BE2C (cell line): ENCODE measurements at places on chromosomes 1 and 21.

DNA sequence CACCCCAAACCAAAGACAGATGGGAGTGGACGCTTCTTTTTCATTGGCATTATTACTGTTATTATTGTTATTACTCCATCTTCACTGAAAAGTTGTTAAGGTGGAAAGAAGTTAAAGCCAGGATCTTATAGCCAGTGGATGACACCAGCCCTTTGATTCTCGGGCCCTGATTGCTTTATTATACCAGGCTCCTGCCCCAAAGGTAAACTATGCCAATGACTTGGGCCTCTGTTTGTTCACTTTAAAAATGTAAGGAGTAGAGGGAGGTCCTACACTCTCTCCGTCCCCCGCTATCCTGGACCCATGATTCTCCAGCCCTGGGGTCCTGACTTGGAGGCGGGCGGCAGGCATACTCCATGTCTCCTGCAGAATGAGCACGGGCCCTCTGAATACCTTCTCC lies 106.8 kb downstream of the TOMM20 start:
- DNase-seq = no peak

GRCh38 chr1:1318131-1318652 lies 6.3 kb downstream of the INTS11 start:
- no peak for DNase-seq

DNA sequence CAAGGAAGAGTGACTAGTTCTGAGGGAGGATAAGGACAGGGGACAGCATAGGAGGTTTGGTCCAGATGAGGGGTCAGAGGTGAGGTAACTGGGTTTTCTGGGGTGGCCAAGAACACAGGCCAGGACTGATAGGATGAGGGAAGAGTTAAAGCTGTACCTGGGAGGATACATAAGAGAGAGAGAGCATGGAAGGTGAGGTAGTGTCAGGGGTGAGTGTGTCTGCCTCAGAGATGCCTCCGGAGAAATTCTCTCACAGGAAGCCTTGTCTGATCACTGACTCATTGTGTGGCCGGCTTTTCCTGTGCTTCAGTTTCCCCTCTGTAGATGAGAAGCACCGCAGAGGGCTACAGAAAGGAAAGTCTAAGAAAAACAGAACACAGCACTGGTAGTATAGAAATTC lies 40.2 kb downstream of the FASLG start:
- no peak for DNase-seq

DNA sequence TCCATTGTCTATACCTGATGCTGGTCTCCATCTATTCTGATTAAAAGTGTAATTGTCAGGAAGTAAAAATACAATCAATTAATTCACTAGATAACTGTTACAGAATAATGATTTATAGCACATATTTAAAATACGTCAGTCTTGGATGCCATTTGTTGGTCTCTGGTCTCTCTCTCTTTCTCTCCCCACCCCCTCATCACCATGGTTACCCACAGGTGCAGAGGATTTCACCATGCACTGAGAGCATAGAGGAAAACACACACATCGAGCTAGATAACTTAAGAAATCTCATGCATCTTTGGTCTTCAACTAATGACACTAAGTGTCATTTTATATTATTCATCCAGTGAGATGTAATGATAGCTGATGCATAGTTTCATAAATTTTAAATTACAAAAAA lies 33.4 kb downstream of the LRRC53 start:
- no peak for DNase-seq

- no peak for DNase-seq
Measured at GRCh38 chr1:156062189-156062588, 1.2 kb downstream of the RAB25 start.

DNA sequence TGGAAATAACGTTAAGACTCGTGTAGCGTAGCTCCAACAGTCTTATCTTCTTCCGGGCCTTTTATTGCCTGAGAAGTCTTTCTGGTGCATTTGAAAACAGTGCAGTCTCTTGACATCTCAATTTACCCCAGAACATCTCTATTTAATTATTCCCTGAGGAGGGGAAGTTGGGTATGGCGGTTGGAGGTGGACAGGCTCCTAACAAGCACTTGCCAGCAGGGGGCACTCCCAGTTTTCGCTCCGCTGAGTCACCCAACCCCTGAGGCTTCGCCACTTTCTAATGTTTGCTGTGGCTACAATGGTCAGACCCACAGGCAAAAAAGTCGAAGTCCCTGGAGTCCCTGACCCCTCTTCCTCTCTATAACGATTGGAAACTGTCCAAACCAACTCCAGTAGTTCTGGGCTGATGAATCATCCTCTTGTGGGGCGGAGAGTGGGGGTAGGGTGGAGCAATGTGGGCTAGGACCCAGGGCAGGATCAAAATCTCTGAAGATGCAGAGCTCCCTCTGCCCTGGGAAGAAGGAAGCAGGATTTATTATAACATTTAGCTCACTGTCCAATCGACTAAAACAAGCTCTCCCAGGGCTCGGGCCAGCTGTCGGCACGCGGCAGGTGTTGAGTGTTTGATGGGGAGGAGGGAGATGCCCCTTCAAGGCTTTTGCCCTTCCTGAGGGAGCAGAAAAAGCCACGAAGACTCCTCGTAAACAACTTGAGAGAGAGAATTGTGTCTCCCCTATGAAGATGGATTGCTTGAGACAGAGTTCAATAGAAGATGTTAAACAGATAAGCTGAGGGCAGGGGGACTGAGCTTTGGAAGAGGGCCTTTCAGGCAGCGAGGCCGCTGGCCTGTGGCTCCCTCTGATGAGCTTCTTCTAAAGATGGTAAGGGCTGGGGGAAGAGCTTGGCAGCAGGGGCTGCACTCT lies 85.7 kb downstream of the BRINP2 start:
- peak; percentile 24 for DNase-seq

GRCh38 chr1:160626509-160627342 lies 20.1 kb downstream of the SLAMF1 start:
- no peak for DNase-seq

DNA sequence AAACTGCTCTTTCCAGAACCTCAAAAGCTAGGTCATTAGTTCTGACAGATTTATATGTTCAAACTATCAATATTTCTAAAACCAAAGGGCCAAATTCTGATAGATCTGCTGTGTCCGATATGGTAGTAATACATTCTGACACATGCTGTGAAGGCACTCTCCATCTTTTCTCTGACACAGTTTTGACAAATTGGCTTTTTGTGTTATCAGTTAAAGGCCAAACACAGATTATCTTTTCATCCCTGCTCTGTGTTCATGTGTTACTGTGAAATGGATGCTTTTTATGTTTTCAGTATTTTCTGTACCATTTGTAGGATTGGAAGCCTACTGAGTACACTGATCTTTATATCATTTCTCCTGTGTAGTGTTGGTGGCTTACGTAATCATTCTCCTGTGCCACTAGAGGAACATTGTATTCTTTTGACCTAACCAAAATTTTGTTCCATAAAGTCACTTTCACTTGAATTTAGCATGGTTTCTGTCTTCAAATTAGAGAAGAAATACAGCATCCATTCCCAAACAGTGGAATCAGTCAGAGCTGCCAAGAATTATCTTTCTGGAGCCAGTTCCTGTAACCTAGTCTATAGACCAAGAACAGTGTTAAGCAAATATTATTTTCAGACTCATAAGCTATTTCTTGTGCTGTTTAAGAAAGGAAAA lies 137.2 kb downstream of the ADGRL2 start:
- DNase-seq = no peak

DNA sequence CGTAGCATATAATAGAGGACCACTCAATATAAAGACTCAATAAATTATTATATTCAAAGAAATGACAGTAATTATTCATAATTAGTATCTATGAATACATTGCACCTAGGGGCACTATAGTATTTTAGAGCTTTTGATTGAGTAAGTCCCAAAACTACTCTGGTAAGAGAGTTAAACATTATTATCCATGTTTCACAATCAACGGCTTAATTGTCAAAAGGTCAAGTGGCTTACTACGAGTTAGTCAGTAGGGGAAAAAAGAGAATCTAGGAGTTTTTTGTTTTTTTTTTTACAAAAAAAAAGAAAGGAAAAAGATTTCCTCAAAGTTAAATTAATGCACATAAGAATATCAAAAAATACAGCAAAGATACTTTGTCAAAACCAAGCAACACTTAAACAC lies 20.4 kb upstream of the LAMC1 start:
- DNase-seq = no peak

DNA sequence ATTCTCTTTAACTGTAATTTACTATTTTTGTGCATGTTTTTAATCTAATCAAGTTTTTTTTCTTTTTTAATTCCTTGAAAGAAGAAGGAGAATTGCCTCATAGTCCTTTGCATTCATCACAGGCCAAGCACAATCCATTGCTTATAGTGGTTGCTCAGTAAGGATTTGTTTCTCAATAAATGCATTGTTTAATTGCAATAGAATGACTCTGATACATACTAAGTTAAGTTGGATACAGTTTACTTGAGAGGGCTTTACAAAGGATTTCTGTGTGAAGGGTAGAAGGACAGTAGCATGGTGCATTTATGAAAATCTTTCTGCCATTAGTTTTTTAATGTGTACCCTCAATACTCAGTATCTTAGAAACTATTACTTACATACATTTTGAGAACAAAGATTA lies 186.2 kb downstream of the LRRIQ3 start:
- DNase-seq = no peak

GRCh38 chr1:56934430-56935060 lies 31.3 kb downstream of the C8B start:
- no peak for DNase-seq

DNA sequence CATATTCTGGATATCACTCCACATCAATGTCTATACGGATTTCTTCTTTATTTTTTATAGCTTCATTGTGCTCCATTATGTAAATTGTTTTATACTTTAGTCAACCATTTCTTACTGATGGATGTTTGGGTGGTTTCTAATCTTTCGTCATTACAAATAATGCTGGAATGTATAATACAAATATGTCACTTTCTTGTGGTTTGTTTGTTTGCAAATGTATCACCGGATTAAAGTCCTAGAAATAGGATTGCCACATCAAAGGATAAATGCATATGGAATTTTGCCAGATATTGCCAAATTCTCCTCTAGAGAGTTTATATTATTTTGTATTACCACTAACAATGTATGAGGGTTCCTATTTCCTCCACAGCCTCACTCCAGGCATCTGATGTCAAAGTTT lies 48.7 kb upstream of the PRDM2 start:
- DNase-seq = no peak

DNA sequence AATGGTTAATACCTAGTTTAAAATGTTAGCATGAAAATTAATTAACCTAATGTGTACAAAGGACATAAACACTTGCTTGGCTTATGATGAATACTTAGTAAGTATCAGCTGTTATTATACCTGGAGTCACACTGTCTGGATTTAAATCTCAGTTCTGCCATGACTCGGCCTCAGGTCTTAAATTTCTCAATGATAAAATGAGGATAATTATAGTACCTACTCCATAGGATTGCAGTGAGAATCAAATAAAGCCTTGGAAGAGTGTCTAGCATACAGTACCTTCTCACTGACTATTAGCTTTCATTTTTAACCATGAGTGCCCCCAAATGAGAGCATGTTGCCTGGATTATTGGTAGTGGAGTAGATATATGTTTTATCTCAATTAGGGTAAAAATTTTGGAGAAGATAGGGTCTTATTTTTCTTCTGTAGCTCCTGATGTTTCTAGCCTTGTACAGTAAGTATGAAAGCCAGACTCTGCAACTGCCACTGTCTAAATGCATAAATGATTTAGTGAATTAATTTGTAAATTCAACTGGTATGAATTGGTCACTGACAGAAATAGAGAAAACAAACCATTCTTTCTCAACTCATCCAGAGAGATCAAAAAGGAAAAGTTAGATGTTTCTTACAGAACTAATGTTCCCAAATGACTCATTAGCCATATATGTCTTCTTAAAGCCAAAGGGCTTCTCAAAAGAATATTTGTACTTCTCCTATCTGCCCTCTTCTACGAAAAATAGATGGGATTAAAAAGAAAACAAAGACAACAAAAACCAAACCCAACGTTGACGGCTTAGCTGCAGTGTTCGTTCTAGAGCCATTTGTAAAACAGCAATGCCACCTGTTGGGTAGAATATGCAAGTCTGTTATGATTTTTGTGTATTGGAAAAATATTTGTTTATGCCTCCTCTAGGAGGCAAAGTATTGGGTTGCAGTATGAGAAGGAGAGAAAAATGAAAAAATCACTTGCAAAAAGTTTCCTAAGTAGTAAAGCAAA lies 53.8 kb upstream of the MROH9 start:
- no peak for DNase-seq

GRCh38 chr1:21857840-21858670 lies 46.0 kb downstream of the LDLRAD2 start:
- DNase-seq = no peak

DNA sequence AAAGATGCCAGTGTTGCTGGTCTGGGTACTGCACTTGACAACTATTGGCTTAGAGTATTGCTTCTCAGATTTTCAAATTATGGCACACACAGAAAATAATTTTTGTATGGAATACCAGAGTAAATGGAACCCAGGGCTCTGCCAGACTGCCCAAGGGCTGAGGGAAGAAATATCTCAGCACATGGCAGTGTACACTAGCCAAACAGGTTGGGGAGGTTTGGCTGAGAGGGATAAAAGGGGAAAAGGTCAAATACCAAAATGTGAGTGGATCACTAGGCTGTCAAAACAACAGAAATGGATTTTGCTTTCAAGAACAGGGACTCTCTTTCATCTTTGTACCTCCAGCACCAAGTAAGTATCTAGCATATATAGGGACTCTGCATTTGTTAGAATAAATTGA lies 3.0 kb upstream of the RGS8 start:
- no peak for DNase-seq
